ENCODE measurements at places on chromosomes 11 and 22. TPM values are rescaled to one million over a fixed set of nuclear protein-coding genes. Genes with fewer than 3 reads are reported as not detected.

- DNase-seq, result no peak
These were observed 1.6 kb upstream of the IFITM1 start for GRCh38 chr11:312092-312816.

The CASP5 gene
- total RNA-seq, result 0.76 TPM

The LAYN gene
- total RNA-seq, result 11.0 TPM

The VPREB1 gene
- not detected for total RNA-seq

The SYT9 gene
- not detected for total RNA-seq
